Right lung (tissue), 10 donors: ENCODE measurements at places on chromosomes 5 and 9. TPM values are rescaled to one million over a fixed set of nuclear protein-coding genes. Genes with fewer than 3 reads are reported as not detected.

DNA sequence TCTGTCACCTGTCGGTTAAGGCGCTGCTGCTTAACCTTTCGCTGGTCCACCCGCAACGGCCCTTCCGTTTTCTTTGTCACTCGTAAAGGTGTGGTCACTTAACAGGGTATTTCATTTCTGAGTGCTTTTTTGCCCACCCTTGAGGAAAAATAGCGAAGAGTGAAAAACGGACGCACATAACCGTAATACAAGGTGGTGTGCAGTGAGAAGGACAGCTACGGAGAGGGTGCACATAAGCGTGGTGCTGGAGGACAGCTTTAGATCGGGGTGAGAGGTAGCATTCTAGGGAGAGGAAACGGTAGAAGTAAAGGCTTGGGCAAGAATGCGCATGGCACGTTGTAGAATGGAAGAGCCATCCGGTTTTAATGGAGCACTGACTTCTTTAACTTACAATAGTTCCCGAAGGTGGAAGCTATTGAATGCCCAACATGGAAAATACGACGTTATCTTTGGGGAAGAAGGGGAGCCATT, 761 bp downstream of the CCT5 start:
- DNase-seq: no peak

DNA sequence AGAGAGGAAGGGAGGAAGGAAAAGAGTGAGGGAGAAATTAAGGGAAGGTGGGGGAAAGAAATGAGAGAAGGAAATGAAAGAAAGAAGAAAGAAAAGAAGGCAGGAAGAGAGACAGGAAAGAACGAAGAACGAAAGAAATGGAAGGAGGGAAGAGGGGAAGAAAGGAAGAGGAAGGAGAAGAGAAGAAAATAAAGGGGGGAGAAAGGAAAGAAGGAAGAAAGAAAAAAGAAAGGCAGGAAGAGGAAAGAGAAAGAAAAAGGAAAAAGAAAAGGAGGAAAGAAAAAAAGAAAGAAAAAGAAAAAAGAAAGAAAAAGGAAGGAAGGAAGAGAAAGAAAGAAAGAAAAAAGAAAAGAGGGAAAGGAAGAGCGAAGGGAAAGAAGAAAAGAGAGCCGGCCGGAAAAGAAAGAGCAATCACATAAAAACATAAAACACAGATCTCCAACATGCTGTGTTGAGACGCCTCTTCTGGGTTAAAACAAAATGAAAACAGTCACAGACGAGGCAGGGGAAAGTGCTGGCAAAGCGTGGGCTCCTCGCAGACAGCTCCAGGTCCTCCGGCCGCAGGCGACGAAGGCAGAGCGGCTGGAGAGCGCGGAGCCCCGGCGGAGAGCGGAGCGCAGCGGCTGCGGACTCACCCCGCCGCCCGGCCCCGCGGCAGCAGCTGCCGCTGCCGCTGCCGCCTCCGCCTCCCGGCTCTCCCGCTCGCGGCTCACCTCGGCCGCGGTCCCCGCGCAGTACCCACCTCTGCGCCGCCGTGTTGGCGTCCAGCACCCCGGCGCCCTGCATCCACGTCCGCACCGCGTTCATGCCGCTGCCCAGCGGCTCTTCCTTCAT, 896 bp downstream of the EBF1 start:
- peak; percentile 57 for DNase-seq

GRCh38 chr5:24788829-24789514, 144.2 kb upstream of the CDH10 start:
- DNase-seq: no peak

DNA sequence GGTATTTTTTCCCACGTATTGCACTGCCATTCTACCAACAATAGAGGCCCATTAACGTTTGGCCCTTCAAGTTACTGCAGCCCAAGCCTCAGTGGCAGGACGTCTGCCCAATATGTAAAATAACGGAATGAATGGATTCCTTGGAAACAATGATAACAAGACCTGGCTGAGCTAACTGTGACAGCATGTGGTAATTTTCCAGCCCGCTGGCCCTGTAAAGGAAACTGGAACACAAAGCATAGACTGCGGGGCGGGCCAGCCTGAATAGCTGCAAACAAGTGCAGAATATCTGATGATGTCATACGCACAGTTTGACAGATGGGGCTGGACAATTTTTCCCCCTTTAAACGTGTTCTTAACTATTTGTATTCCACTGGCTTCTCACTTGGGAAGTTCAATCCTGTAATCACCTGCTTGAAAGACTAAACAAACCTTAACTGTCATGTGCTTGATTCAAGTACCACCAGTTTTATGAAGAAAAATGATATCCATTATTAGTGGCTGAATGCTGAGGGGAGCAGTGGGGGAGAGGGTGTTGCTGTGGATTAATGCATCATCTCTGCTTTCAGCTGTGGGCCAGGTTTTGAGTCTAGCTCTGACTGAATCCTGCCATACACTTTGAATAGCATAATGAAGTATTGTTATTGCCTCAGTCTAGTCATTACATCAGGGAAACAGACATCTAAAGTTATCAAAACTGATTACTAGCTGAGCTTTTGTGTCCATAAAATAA, 323.9 kb downstream of the TMEM161B start:
- no peak for DNase-seq

DNA sequence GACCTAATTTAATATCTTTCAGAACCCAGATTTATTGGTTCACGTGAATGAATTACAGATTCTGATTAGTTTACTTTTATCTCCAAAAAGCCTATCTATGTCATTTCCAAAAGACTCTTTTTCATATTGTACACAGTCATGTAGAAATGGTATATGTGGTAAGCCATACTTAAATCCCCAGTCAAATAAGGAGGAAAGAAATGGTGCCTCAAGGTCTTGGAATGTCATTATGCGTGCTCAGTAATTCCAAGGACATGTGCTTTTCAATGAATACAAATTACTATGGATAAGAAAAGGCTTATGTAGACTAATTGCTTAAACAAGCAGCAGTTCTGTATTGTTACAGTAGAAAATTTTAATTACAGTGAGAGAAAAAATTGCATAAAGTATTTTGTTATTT, 64.1 kb upstream of the TYRP1 start:
- no peak for DNase-seq

GRCh38 chr5:134813827-134814226, 31.9 kb upstream of the C5orf24 start:
- DNase-seq: no peak

GRCh38 chr5:64773533-64773932, 4.8 kb downstream of the CWC27 start:
- DNase-seq: no peak

DNA sequence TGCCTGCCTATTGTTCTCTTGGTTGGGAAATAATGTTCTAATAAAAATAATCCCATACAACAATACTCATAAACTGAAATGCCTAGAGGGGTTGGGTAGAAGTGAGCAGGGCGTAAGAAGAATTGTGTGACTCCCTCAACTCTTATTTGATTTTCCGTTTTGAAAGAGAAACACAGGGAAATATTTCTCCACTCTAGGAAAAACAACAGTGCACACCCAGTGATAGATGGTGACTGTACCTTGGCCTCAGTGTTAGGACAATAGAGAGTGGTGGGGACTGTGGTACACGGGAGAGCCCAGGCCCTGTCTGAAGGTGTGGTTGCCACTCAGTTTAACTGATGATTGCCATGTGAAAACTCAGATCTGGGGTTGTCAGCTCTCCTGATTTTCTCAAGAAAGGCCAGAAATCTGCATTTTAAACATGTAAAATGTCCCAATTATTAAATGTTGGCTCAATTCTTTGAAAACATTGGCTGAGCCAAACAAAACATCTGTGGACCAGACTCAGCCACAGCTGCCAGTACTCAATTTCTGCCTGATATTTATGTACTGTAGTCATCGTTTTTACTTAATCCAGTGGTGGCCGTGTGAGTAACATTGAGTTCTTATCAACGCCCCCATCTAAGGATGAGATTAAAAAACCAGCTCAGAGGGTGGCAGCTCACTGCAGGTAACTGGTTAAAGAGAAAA, 103.8 kb upstream of the ZNF618 start:
- peak; percentile 70 for DNase-seq

GRCh38 chr9:14027116-14027800, 286.7 kb downstream of the NFIB start:
- peak; percentile 40 for DNase-seq

- no peak for DNase-seq
These were observed 202.0 kb upstream of the HAPLN1 start for GRCh38 chr5:83922699-83923098.

The GABRB2 gene
- polyA plus RNA-seq: 1.6 TPM

The HTR4 gene
- 1.1 TPM for polyA plus RNA-seq

The ZNF354C gene
- polyA plus RNA-seq: 20.9 TPM

The POLR3G gene
- polyA plus RNA-seq: 3.4 TPM

The MARCOL gene
- polyA plus RNA-seq: 0.16 TPM

The ANXA2R gene
- polyA plus RNA-seq: 1.1 TPM

The PTGES gene
- polyA plus RNA-seq: 4.4 TPM
